ENCODE measurements at places on chromosomes 7 and 10. TPM values are rescaled to one million over a fixed set of nuclear protein-coding genes. Genes with fewer than 3 reads are reported as not detected.
A peak's percentile ranks its signal among the peaks of the same experiment; 100 is the strongest.

DNA sequence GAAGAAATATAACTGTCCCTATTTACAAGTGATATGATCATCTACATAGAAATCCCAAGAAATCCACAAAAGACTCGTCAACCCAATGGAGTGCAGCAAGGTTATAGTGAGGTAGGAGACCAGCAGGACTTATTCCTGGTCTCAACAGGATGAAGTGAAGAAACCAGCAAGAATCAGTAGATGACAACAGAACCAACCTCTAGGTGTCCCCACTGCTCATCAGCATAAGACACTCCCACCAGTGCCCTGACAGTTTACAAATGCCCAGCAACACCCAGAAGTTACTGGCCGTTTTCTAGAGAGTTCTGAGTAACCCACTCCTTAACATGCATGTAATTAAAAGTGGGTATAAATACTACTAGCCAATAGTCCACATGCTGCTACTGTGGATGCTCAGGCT, 470.5 kb upstream of the LRRTM3 start:
- DNase-seq: no peak

DNA sequence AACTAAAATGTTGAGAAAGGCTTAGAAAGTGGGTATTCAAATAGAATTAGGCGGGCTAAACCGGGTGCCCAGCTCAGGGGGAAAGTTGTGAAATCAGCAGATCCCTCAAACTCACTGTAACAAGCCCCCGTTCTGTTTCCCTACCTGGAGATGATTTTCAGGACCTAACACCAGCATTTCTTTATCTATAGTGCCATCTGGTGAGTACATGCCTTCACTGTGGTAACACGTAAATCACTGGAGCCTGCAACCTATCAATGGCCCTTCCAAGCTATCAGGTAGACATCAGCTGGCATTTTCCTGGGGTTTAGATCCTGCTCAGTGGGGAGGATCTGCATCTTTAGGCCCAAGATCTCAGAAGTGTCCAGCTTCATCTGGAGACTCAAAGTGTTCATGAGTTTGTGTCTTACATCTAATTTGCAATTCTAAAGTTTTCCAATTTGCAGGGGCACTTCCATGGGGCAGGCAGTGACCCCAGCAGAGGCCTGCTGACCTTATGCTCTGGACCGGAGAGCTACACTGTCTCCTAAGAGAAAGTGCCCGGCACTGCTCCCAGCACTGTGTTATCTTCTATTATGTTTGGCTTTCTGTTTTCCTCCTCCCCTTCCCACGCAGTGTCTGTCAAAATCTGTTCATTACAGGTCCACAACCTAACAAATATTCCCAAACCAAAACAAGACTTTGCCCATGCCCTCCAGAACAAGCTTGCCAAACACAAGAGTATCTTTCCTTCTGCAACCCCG, 132.5 kb downstream of the LSM5 start:
- DNase-seq: no peak

- DNase-seq: no peak
Measured at GRCh38 chr7:77442636-77443035, 26.5 kb upstream of the GSAP start.

- DNase-seq: no peak
Measured at GRCh38 chr7:152145853-152146466, 120.5 kb downstream of the GALNT11 start.

GRCh38 chr7:132548489-132549078, 27.7 kb downstream of the PLXNA4 start:
- no peak for DNase-seq

GRCh38 chr10:96250349-96250748, 21.0 kb downstream of the BLNK start:
- no peak for DNase-seq

DNA sequence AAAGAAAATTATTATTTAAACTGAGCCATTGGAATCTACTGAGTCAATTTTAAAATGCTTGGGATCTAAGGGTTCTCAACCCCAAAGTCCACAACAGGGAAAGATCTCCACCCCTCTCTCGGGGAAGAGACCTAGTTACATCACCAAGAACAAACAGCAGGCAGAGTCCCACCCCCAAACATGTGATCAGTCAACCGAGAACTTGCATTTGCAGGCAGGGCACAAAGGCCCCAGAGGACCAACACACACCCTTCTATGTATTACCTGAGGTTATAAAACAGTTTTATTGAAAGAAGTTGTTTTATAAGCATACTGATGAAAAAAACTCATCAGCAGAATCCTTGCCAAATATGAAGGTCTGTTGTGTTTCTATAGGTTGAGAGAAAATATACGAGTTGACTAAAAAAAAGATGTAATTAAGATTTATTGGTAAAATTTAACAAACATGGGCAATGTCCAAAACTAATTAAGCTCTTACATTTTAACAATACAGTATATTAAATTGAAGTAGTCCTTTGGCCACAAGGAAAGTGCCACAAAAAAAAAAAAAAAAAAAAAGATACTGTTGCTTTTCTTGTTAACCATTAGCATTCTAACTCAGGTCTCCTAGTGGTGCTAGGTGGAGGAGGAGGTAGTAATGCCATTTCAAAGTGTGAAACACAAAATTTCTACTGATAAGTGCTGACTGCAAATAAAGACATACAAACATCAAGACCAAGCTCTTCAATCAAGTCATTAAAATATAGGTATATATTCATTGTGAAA, 975 bp upstream of the USP54 start:
- peak; percentile 54 for DNase-seq

GRCh38 chr7:151459726-151460473, 20.0 kb upstream of the CRYGN start:
- peak; percentile 55 for DNase-seq

GRCh38 chr10:88082391-88082790, 219.0 kb downstream of the PTEN start:
- DNase-seq: no peak

GRCh38 chr7:14936554-14936953, 34.0 kb upstream of the DGKB start:
- DNase-seq: no peak

GRCh38 chr10:132299371-132300336, 8.1 kb downstream of the STK32C start:
- DNase-seq: no peak

DNA sequence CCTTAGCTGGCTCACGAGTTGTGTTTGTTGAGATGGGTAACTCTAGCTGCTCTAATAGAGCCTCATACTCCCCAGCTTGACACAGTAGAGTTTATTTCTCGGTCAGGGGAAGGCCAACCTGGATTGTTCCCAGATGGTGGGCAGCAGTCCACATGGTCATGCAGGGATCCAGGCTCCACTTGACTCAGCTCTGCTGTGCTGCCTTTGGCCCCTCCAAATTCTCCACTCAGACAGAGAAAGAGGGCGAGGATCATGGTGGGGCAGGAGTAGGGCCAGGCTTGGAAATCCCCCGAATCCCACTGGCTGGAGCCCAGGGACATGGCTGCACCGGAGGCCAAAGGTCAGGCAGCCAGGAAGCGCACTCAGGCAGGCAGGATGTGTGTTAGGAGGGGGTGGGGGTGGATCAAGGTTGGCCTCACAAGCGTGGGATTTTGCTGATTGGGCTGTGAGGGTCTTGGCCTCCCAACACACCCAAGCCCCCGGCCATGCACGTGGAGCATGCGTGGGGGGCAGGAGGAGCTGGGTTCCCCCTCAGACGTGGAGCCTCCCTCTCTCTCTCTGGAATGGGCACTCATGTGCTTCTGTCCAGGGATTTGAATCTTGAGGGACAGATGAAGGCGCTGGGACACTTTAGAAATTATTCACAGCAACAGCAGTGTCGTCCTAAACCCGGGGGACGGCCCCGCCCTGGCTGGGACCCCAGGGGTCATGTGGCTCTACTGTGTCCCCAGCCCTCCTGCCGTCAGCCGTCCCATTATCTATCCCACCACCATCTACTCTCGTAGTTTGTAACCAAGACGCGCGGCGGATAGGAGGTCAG, 44.8 kb downstream of the PDGFA start:
- DNase-seq: no peak

Gene GRID2IP
- 1.2 TPM for total RNA-seq

Gene NUP42
- 63.6 TPM for total RNA-seq
